ENCODE measurements at places on chromosomes 6 and 20.
A peak's percentile ranks its signal among the peaks of the same experiment; 100 is the strongest.

- H3K4me3 ChIP-seq: no peak overlapping the region
- no peak for DNase-seq
- no peak overlapping the region for H3K27ac ChIP-seq
These were observed 2.5 kb downstream of the SLC17A1 start for GRCh38 chr6:25829375-25829774.

DNA sequence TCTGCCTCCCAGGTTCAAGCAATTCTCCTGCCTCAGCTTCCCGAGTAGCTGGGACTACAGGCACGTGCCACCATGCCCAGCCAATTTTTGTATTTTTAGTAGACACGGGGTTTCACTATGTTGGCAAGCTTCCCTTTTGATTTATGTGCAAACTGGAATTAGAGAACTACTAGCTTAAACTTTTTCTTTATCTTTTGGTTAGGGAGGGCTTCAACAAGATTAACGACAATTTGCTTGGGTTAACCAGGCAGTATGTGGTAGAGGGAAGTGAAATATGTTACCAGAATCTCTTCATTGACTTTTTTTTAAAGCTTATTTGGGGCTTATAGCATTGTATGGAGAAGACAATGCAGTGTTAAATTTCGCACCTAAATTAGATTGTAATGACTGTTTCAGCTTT is 9.0 kb downstream of the MYO6 start:
- H3K4me1 ChIP-seq: no peaks in the 10 kb centered on the region
- peaks cover 35% of the 10 kb centered on the region for H3K27me3 ChIP-seq
- H3K4me3 ChIP-seq: no peak overlapping the region
- H3K36me3 ChIP-seq: no peaks in the 10 kb centered on the region
- H3K27ac ChIP-seq: no peak overlapping the region

DNA sequence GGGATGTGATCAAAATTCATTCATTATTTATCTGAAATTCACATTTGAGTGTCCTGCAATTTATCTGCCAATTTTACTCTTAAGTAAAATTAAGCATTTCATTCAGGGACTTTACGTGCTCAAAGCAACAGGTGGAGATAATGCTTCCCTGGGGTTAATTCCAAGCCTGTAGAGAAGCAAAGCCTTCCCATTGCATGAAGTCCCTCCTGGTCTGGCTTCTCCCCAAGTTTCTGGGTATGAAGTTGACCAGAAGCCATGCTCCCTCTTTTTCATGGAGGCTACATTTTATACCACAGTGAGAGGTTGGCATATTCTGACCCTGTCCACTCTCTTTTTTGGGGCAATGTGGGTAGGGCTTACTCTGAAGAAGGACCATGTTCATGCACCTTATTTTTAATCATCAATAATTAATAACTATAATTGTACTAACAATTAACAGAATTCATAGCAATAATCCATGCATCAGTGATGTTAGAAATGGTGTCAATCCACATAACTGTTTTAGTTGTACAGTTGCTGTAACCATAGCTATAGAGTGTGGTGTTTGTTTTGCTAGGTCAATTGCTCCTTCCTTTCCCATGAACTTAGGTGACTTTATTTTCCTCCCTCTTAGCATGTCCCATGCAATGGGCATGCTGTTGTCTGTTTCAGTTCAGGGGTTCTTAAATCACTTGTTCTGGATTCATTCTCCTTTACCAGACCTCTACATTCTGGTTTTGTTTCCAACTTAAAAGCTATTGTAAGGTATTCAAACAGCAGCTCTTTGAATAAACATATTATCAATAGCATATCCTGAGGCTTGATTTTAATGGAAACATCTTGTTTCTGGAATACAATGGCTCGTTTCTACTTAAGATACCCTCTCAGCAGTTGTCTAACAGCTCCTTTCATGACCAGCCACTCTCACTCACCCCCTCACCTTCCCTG is 1.5 kb downstream of the LAMA4 start:
- H3K4me1 ChIP-seq: peaks cover 9% of the 10 kb centered on the region
- no peak for DNase-seq
- no peak overlapping the region for H3K4me3 ChIP-seq
- no peaks in the 10 kb centered on the region for H3K36me3 ChIP-seq
- no peak overlapping the region for H3K27ac ChIP-seq
- H3K27me3 ChIP-seq: peaks cover 48% of the 10 kb centered on the region

DNA sequence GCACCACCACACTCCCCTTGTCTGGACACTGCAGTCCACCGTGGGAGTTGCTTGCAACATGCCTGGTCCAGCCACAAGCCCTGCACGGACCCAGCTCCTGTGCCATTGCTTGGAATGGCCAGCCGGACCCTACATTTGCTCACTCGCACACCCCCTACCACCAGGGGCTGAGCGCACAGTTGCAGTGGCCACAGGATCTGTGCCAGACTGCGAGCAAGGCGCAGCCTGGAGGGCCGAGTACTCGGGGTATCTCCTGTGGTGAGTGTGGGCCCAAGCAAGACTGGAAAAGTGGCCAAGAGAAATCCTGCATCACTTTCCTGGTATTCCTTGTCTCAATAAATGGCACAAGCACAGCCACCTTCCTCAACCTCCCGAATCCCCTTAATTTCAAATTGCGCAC is 85.4 kb upstream of the SAMD5 start:
- no peaks in the 10 kb centered on the region for H3K36me3 ChIP-seq
- H3K4me1 ChIP-seq: no peaks in the 10 kb centered on the region
- no peak for DNase-seq
- H3K27me3 ChIP-seq: peaks cover 2% of the 10 kb centered on the region
- H3K4me3 ChIP-seq: no peak overlapping the region

DNA sequence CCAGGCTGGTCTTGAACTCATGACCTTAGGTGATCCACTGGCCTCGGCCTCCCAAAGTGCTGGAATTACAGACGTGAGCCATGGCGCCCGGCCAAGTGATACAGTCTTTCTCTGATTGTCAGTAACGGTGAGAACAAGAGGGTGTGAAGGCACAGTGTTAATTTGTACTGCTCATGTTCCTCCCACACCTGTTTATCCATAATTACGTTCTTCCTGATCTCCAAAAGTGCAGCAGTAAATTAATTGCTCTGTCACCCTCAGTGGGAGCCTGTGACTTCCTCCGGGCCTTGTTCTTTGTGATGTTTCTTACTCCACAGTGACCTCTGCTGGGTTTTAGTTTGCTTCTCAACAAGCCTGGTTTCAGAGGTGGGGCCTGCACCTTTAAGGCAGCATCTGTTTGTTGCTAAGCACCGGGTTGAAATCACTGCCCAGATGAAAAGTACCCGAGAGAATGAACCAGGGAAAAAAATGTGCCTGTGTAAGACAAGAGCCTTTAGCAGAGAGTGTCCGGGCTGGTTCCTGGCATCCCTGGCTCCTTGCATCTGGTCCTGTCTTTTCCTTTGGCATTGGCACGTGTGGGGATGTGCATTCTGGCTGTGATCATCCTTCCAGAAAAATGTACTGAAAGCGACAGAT is 89.1 kb upstream of the CLDN20 start:
- peaks cover 49% of the 10 kb centered on the region for H3K4me1 ChIP-seq
- no peaks in the 10 kb centered on the region for H3K27me3 ChIP-seq
- H3K36me3 ChIP-seq: peaks cover 10% of the 10 kb centered on the region
- peak overlapping the region; percentile 83 for H3K27ac ChIP-seq
- peak; percentile 55 for DNase-seq

- H3K36me3 ChIP-seq: no peaks in the 10 kb centered on the region
- no peaks in the 10 kb centered on the region for H3K27me3 ChIP-seq
- no peak overlapping the region for H3K27ac ChIP-seq
- no peak overlapping the region for H3K4me3 ChIP-seq
These were observed 100.9 kb downstream of the FUT9 start for GRCh38 chr6:96116674-96117073.

DNA sequence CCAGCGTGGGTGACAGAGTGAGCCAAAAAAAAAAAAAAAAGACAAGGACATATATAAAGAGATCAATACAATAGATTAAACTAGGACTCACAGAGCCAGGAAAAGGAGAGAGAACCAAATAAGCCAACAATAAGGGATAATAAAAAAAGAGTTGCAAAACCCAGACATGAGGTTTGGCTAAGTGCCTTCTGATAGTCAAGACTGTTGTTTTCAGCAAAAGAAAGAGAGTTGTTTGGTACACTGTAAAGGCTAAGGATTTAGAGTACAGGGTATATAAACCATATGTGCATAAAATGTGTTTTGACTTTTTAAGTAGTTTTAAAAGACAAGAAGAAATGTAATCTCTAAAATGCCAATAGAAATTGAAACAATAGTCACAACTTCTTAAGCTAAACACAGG is 42.8 kb downstream of the RPF2 start:
- no peak for DNase-seq
- H3K27ac ChIP-seq: no peak overlapping the region
- H3K36me3 ChIP-seq: peaks cover 41% of the 10 kb centered on the region
- H3K4me1 ChIP-seq: no peaks in the 10 kb centered on the region
- H3K27me3 ChIP-seq: no peaks in the 10 kb centered on the region

DNA sequence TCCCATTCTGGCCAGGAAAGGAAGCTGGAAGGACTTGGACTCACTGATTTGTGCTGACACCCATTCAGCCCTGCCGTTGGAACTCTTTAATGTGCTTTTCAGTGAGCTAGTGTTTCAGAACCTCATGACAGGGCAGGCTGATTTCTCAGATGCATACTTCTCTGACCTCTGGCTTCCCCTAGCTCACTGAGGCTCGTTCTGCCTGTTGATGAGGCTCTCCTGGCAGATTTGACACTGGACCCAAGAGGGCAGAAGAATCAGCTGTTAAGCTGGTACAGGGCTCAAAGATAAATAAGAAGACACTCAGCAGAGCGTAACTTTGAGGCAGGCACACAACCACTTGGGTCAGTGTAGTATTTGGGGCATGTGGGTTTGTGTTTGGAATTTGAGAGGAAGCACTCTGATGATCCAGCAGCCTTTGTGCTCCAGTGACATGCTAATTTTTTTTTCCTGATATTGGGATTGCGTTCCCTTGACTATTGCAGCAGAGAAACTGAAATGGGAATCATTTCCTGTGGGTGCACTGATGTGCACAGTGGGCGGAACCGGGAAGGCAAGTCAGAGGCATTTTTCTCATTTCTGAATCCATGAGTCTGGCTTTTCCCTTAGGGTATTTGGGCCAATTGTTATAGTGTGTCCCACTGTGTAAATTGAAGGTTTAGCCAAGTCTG is 80.2 kb downstream of the CARMIL1 start:
- no peak for DNase-seq
- H3K27me3 ChIP-seq: no peaks in the 10 kb centered on the region
- no peaks in the 10 kb centered on the region for H3K36me3 ChIP-seq
- H3K27ac ChIP-seq: no peak overlapping the region
- no peaks in the 10 kb centered on the region for H3K4me1 ChIP-seq
- H3K4me3 ChIP-seq: no peak overlapping the region

- H3K4me1 ChIP-seq: peaks cover 17% of the 10 kb centered on the region
- DNase-seq: peak; percentile 22
- H3K36me3 ChIP-seq: no peaks in the 10 kb centered on the region
- no peak overlapping the region for H3K27ac ChIP-seq
- H3K4me3 ChIP-seq: no peak overlapping the region
These were observed 32.3 kb downstream of the NCR2 start for GRCh38 chr6:41367700-41368099.

DNA sequence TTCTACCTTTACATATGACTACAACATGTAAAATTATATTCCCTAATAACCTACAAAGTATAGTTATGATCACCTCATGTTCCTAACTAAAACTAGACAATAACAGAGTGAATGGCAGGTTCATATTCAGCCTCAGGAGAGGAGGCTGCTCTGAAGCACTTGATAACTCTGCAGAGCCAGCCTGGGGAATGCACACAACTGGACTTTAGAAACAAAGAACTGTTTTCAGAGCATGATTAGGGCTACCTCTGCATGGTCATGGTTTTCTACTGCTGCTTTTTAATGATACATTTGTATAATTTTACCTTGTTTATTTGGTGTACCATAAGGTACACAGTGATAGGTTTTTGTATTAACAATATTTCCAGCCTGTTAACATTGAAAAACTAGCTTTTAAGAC is 50.3 kb downstream of the TRPC4AP start:
- H3K27me3 ChIP-seq: no peaks in the 10 kb centered on the region
- peaks cover 14% of the 10 kb centered on the region for H3K36me3 ChIP-seq
- H3K27ac ChIP-seq: no peak overlapping the region
- no peak overlapping the region for H3K4me3 ChIP-seq
- peaks cover 4% of the 10 kb centered on the region for H3K4me1 ChIP-seq

DNA sequence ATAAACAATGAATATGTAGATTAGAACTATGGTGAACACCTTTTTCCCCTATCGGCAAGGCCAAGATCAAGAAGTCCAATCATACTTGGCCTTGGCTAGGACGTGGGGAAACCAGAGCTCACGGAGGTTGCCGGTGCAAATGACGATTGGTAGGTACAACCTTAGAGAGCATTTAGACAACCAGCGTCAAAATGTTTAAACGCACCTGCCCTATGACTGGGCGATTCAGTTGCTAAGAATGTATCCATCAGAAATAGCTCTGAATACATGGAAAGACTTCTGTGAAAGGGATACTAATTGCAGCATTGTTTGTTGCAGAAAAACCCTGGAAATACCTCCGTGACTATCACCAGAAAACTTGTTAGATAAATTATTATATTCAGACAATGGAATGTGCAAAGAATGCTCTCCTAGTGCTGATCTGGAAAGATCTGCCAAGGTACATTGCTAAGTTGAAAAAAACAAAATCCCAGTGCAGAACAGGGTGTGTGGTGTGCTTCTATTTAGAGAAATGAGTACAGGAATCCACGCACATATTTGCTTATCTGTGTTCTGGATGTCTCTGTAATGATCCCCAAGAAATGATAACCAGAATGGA is 48.0 kb upstream of the PTPN1 start:
- no peak for DNase-seq
- H3K36me3 ChIP-seq: no peaks in the 10 kb centered on the region
- peaks cover 8% of the 10 kb centered on the region for H3K27me3 ChIP-seq
- peaks cover 7% of the 10 kb centered on the region for H3K4me1 ChIP-seq
- no peak overlapping the region for H3K4me3 ChIP-seq
- H3K27ac ChIP-seq: no peak overlapping the region

GRCh38 chr6:35973670-35974222 is 50.7 kb downstream of the SLC26A8 start:
- no peaks in the 10 kb centered on the region for H3K36me3 ChIP-seq
- DNase-seq: peak; percentile 12
- H3K27me3 ChIP-seq: no peaks in the 10 kb centered on the region
- peaks cover 8% of the 10 kb centered on the region for H3K4me1 ChIP-seq

GRCh38 chr6:108576709-108577108 is 16.0 kb downstream of the FOXO3 start:
- no peak overlapping the region for H3K4me3 ChIP-seq
- no peaks in the 10 kb centered on the region for H3K36me3 ChIP-seq
- H3K4me1 ChIP-seq: peaks cover 39% of the 10 kb centered on the region
- no peak for DNase-seq
- no peak overlapping the region for H3K27ac ChIP-seq

- H3K36me3 ChIP-seq: no peaks in the 10 kb centered on the region
- no peaks in the 10 kb centered on the region for H3K4me1 ChIP-seq
- H3K27ac ChIP-seq: no peak overlapping the region
- no peaks in the 10 kb centered on the region for H3K27me3 ChIP-seq
These were observed 74.8 kb upstream of the FLRT3 start for GRCh38 chr20:14412065-14412681.

DNA sequence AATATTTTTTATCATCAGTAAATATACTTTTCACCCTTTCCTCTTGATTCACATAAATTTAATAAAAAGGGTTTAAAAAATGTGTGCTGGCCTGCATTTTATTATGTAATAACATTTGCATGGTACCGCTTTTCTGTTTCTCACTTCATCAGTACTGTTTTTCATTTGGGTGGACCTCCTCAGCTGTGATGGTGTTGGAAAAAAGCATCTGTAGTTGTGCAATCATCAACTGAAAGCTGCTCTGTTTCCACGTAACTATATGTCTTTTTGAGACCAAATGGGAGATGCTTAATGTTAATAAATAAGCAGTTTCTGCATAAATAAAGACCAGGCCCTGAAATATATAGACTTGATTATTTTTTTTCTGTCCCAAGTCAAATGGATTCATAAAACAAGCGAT is 31.6 kb upstream of the CENPW start:
- no peaks in the 10 kb centered on the region for H3K36me3 ChIP-seq
- no peak for DNase-seq
- H3K27ac ChIP-seq: no peak overlapping the region
- H3K27me3 ChIP-seq: no peaks in the 10 kb centered on the region
- H3K4me1 ChIP-seq: no peaks in the 10 kb centered on the region

All from activated naive CD8-positive, alpha-beta T cell treated with anti-CD3 and anti-CD28 coated beads, Interleukin-2, amount 50 U/mL, for 24 hours (primary cell).